ENCODE measurements at places on chromosomes 16 and 17.

- DNase-seq, result no peak
Observed at GRCh38 chr16:12688951-12689850, 114.5 kb downstream of the CPPED1 start.

GRCh38 chr17:1635675-1636465 is 7.2 kb upstream of the SLC43A2 start:
- no peak for DNase-seq

DNA sequence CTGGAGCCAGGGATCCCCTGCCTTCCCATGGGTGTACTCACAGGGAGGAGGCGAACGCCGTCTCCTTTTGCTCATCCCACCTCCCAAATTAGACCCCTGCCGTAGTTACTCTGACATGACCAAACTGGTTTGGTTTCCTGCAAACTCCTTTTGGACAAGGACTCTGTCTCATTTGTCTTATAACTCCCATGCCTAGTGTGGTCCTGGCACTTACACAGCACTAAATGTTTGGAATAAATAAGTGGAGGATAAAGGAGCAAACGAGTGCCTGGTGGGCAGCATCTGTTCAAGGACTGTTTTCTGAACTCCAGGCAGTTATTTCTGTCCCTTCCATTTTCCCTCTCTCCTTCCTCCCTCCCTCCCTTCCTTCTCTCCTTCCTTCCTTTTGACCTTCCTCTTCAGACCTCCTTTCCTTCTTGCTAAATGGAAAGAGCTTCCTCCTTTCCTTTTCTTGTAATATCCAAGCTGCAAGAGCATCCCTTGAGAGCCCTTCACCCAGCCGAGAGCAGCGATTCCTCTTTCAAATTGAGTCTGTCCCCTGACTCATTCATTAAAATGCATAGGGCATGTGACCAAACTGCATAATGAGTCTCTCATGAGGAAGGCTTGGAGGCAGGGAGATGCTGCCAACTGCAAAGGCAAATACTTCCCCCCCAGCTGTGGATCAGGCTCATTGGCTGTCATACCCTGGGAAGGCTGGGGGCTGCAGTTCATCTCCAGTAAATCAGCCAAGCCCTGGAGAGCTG is 36.8 kb downstream of the CHD9 start:
- peak; percentile 84 for DNase-seq

GRCh38 chr17:82602986-82603710 is 45.1 kb downstream of the WDR45B start:
- no peak for DNase-seq

Data from suprapubic skin (tissue), 4 donors.